ENCODE measurements at places on chromosomes 7 and 10. TPM values are rescaled to one million over a fixed set of nuclear protein-coding genes. Genes with fewer than 3 reads are reported as not detected.

- DNase-seq: no peak
Observed at GRCh38 chr10:31886885-31887284, 41.7 kb downstream of the ARHGAP12 start.

DNA sequence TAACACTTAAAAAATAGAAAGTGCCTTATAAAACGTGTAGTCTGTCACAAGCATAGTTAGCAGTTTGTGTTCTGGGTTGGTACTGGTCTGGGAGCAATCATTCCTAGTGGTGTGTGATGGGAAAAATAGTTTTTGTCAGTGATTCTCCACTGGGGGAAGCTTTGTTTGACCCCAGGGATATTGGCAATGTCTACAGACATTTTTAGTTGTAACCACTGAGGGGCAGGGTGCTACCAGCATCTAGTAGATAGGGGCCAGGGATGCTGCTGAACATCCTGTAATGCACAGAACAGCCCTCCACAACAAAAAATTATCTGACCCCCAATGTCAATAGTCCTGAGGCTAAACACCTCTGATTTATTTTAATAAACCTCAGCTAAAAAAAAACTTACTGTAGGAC lies 51.6 kb upstream of the CREB5 start:
- DNase-seq: no peak

DNA sequence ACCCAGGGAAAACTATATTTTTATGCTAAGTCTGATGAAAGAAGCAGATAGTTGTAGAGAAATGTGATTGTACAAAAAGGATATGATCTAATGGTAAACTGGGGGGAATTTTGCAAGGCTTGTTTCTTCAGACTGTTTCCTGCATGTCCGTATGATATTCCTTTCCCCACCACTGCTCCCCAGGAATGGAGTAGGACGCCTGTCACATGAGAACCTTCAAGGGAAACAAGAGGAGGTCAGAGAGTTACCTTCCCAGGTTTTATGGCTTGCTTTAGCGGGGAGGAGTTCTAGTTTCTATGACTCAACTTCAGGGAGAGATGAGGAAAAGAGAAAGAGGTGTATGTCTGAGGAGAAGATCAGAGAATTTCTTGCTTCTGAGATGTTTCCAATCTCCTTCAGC lies 16.4 kb upstream of the ITPRID1 start:
- no peak for DNase-seq

- no peak for DNase-seq
Observed at GRCh38 chr7:20229646-20230500, 12.7 kb upstream of the MACC1 start.

DNA sequence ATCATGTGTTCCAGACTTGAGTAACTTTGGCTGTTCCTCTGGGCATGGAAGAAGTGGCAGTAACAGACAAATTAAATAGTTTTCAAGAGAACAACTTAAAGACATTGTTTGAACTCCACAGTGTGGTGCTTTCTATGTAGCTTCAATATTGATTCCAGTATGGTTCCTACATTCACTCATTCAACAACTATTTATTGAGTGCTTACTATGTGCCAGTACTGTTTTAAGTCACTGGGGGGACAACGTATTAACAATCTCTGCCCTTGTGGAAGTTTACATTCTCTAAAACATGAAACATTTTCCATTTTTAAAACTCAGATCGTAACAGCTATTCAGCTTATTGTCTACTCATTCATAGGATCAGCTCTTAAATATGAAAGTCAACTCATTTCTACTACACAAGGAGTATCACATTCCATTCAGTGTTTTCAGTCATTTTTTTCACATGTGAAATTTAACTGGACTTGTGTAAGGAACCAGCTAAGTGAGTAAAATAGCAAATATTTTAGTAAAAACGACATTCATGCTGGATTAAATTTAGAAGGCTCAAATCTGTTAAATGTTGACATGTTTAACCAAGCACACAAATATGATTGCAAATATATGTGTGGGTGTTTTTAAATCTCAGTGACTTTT lies 13.6 kb upstream of the CUBN start:
- DNase-seq: no peak

DNA sequence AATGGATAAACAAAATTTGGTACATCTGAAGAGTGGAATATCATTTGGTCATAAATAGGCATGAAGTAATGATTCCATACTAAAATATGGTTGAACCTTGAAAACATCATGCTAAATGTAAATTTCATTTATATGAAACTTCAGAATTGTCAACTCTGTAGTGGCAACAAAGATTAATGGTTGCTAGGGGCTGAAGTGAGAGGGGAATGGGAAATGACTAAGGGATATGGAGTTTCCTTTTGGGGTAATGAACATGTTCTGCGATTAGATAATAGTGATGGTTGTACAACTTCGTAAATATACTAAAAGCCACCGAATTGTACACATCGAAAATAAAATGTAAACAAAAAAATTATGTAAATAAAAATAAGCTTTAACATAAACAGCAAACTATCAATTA lies 384.1 kb upstream of the STEAP1 start:
- no peak for DNase-seq

- DNase-seq: no peak
Observed at GRCh38 chr7:114759347-114760062, 162.4 kb upstream of the MDFIC start.

DNA sequence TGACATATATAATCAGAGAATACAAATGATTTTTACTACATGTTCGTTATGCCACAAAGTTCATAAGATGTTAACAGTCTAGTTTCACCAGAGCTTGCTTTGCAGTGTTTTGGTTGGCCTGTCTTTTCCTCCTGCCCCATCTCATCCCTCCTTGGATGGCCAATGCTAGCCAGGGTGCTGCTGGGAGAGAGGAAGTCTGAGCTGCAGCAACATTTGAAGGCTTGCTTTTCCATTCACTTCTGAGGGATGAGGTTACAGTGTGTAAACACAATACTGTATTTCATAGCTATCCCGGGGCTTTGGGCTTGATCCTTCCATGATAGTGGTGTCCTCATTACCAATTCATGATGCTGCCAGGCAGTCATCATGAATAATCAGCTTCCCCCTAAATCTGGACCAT lies 170.5 kb downstream of the RAB11FIP2 start:
- no peak for DNase-seq

GRCh38 chr10:116120688-116121455 lies 152.1 kb downstream of the GFRA1 start:
- no peak for DNase-seq

GRCh38 chr7:100604028-100604975 lies 2.1 kb downstream of the PCOLCE start:
- DNase-seq: peak; percentile 62

- no peak for DNase-seq
Observed at GRCh38 chr7:133977409-133978274, 149.5 kb upstream of the LRGUK start.

DNA sequence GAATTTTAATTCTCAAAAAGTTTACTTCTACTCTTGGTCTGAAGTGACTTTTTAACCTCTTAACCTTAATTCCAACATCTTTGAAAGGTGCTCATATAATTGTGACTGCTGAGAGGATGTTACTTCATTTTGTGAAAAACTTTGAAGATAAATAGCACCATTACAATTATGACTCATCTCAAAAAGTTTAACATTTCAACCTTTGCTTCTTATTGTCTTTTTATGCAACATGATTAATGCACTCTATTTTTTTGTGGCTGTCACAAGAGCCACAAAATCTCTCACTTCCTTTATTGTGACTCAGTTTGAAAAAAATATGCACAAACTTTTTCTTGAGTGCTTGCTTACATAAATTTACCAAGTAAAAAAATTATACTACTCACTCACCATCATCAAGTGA lies 383.1 kb downstream of the LRRTM3 start:
- DNase-seq: no peak

DNA sequence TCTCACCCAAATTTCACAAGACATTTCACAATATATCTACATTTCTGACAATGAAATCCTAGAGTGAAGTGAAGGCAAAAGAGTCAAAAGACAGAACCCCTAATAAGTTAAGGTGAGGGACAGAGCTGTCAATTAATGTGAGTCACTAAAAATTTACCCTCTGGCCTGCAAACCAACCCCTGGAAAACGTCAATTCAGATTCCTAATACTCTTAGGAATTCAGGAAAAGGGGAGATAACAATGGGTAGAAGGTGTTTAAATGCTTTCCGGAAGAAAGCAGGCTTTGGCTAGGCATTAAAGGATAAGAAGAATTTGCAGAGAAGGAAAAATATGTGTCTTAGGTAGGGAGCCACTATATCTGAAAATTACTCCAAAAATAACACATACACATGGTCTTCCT lies 299.6 kb downstream of the INHBA start:
- no peak for DNase-seq

- no peak for DNase-seq
Observed at GRCh38 chr10:10160821-10161312, 856.8 kb upstream of the CELF2 start.

- no peak for DNase-seq
Observed at GRCh38 chr10:21049482-21049881, 152.4 kb upstream of the NEBL start.

- no peak for DNase-seq
Observed at GRCh38 chr7:52506325-52506724, 529.1 kb upstream of the POM121L12 start.

DNA sequence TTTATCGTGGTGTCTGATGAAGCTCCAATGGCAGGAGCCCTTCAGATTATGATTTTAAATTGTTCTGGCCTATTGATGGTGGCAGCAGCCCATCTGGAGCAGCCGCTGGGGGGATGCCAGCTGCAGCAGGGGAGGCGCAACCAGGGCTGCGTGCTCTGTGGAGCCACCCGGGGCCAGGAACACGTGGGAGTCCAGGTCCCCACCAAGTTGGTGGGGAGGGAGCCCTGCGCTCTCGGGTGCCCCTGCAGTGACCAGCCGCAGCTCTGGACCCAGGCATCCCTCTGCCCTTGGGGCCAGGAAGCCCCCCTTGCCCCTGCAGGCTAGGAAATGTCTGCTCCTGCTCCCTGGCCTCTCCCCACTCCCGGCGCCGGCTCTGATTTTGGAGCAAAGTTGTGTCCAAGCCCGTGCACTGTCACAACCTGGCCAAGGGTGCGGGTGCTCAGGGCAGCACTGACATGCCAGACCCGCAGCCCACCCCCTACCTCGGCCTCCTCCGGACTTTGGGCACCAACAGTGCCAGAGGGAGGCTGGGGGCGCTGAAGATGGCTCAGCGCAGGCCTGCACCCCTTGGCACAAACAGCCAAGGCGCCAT lies 147.2 kb upstream of the ADO start:
- DNase-seq: no peak

GRCh38 chr7:82389876-82390275 lies 53.7 kb downstream of the CACNA2D1 start:
- DNase-seq: no peak

- DNase-seq: peak; percentile 15
Observed at GRCh38 chr10:70571236-70571635, 31.3 kb downstream of the PRF1 start.

Gene SRGN
- total RNA-seq: 70.7 TPM

Gene NCF1
- 12.0 TPM for total RNA-seq

Gene LIPF
- not detected for total RNA-seq

Gene SEMA3E
- total RNA-seq: not detected

Gene CPVL
- total RNA-seq: 0.70 TPM

Gene C10orf105
- 0.21 TPM for total RNA-seq

Gene UFSP1
- 6.5 TPM for total RNA-seq

Gene HOXA9
- not detected for total RNA-seq

Gene LRRD1
- 0.18 TPM for total RNA-seq

Gene NODAL
- not detected for total RNA-seq

Gene PSTK
- total RNA-seq: 5.6 TPM

Measured in naive thymus-derived CD8-positive, alpha-beta T cell (primary cell).